ENCODE measurements at places on chromosomes 12 and 14.

- DNase-seq: no peak
Measured at GRCh38 chr12:63382930-63383329, 231.9 kb upstream of the AVPR1A start.

- DNase-seq: no peak
Measured at GRCh38 chr12:53221203-53222080, 10.6 kb downstream of the RARG start.

DNA sequence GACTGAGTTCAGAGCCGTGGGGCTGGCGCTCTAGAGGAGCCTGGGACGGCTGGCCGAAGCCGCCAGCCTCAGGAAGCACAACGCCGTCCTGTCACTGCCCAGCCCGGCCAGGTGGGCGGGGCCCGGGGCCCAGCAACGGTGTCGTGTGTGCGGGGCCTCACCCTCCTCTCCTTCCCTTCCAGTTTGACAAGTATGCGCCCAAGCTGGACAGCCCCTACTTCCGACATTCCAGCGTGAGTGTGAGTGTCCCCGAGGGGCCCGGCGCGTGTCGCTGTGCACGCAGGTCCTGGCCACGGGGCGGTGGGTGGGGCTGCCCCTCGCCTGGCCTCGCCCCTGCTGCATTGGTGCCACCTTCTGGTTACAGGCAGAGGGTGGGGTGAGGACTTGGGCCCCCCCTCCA is 38.3 kb downstream of the LRCOL1 start:
- no peak for DNase-seq

DNA sequence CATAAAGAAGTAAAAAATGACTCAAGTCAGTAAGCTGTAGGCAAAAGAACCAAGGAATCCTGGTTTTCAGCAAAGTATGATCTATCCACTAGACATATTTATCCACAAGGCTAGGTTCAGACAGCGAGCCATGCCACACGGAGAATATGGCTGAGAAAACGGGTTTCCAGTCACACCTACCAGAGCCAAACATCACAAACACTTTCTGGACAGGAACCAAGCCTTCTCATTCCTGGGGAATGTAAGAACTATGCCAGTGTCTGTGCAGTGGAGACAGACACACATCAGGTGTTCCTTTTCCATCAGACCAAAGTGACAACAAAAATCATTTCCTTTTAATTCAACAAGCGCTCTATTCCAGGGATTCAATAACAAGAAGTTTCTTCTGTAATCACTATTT is 41.1 kb downstream of the AREL1 start:
- DNase-seq: no peak

DNA sequence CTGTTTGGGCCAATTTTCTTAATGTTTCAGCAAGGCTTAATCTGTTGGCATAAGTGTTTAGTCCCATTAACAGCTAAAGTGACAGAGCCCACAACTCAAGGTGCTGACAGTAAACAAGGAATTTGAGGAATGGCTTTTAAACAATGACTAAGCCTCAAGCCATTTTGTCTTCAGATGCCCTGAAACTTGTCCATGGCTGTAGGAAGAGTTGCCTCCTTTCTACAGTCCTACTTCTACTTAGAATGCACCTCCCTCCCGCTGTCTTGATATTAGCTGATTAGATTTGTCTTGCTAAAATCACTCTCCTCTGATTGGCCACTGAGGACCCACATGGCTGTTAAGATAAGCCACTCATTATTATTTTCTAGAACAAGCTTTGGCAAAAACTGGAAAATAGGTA is 188.4 kb upstream of the OTX2 start:
- DNase-seq: no peak

DNA sequence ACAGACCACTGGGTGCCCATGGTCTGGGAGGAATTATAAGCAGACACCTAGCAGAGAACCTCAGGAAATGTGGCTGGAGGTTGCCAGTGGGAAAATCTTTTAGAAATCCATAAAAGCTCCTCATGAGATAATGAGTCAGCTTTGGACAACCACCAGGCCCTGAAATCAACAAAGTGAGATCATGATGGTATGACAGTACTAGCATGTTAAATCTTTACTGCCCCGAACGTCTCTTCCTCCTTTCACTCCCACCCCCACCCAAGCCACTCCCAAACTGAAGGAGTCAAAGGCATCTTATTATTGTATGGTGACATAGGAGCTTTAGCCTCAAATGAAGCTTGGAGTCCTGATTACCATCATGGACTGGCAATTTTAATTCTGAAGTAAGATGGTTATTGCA is 240.0 kb downstream of the DIO2 start:
- DNase-seq: peak; percentile 21

GRCh38 chr12:83161456-83161855 is 474.8 kb downstream of the TMTC2 start:
- DNase-seq: peak; percentile 2

DNA sequence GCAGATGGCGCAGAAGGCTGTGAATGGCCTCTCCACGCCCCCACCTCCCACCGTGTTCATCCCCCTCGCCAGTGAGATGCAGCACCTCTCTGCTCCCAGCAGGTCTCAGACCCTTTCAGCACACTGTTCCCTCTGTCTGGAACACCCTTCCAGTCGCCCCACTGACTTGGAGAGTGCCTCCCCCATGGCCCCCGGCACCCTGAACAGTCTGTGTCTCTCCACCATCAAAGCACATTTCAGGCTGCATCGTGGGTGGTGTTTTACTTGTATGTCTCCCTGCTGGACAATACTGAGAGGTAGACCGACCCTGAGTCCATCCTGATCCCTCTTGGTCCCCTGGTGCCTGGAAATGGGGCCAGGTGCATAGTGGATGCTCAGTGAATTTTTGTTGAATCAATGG is 34.9 kb downstream of the CACNA2D4 start:
- DNase-seq: no peak

- no peak for DNase-seq
Measured at GRCh38 chr14:64119500-64119899, 174.7 kb downstream of the ESR2 start.

DNA sequence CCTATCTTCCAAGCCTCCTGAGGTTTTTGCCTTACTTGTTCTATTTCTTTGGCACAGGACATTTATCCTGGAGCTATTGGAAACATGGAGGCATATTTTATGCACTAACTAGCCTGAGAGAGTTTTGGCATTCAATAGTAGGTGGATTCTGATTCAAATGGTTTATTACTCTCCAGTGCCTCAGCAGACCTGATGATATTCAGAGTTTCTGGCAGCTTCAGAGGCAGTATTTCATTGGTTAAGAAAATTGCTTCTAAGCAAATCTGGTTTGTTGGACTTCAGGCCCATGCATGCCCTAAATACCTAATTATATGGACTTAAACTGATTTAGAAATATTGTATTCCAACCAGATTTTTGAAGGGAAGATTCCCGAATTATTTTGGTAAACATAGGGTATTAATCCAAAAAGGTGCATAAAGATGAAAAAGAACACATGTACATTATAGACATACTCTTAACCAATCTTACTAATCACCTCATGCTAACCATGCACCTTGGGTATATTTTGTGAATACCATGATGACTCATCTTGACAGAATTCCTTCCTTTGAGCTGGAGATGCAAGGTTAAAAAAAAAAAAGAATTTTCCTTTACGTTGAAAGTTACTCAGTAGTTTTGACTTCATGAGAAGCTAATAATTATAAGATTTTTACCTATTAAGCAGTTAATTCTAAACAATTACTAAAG is 44.3 kb upstream of the KTN1 start:
- DNase-seq: no peak

DNA sequence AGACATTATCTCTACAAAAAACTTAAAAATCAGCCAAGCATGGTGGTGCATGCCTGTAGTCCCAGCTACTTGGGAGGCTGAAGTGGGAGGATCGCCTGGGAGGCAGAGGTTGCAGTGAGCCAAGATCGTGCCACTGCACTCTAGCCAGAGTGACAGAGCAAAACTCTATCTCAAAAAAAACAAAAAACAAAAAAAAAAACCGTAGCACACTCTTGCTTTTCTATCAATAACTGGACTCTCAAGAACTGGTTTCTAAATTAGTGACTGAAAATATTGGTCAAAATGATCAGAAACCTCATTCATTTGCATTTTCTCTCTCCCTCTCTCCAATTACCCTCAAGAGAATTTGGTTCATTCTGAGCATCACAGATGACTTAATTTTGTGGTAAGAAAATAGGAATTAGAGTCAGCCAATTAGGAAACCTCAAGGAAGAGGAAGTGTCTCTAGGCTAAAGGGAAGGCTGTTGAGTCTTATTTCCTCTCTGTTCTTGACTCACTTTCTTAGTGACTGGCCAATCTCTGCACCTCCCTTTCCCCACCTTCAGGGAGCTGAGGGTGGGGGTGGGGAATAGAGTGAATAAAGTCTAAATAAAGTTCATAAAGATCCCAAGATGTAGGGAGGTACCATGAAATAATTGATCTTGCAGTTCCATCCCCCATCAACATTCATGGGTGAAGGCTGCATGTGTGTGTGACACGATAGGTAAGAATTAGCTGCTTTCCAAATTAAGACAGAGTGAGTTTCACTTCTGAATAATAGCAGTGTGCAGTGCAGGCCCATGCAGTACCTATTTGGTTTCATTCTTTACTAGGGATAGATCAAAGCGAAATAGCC is 6.8 kb upstream of the PSMA6 start:
- DNase-seq: no peak

- no peak for DNase-seq
Measured at GRCh38 chr12:114955414-114956014, 271.5 kb upstream of the TBX3 start.

GRCh38 chr12:93780101-93780641 is 103.0 kb downstream of the CRADD start:
- DNase-seq: no peak

- DNase-seq: no peak
Measured at GRCh38 chr12:27226407-27226929, 17.6 kb upstream of the STK38L start.

GRCh38 chr12:116910280-116910644 is 488 bp upstream of the FBXW8 start:
- no peak for DNase-seq

DNA sequence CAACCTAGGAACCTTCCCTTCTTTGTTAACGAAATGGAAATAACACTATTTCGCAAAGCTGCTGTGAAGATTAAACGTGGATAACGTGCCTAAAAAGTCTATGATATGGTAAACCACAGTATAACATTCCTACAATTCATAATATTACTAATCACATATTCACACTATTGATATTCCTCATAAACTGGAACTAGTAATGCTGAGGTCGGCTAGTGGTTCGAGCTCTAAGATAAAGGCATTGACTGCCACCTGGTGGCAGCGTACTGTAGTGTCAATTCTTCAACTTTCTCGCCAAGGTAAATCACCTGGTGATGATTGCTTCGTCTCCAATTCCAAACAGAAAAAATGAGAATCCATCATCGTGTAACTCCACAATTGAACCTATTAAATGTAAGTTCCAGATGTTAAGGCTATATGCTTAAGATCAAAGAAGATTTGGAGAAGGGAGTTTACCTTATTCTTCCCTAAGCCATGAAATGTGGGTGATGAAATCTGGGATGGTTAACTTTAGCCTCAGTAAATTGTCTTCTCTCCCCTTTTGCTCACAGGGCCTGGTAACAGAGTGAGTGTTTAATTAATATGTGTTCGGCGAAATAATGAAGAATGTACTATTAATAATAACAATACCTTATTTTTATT is 197.5 kb upstream of the TMEM132C start:
- DNase-seq: peak; percentile 4

DNA sequence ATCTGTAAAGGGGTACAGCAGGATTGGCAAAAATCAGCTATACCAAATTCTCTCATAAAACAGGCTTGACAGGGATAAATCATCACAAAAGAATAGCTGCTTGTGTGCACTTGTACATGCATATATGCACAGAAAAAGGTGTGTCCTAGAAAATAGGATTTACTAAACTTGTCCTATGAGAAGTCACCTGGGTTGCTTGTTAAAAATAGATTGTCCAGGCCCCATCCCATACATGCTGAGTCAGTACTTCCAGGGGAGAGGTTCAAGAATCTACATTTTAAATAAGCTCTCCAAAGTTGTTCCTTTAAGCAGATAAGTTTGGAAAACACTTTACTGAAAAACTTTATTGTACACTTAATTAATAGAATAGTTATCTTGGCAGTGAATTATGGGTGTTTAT is 123.1 kb downstream of the ANO6 start:
- DNase-seq: no peak

DNA sequence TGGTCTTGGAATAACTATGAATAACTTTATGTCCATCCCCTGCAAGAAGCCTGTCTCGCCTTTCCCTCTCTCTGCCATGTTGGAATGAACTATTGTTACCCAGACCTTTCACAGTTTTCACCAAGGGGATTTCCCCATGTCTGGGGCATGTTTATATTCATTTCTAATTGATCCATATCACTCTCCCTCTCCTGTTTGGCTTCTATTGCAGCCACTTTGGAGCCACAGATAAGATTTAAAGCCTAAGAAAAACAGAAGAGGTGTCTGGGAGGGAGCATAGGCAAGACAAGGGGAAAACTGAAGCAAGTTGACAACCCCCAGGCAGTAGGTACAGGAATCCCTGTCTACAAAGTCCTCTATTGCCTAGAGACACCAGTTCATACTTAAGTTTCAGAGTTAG is 41.0 kb upstream of the FOXJ2 start:
- DNase-seq: no peak

DNA sequence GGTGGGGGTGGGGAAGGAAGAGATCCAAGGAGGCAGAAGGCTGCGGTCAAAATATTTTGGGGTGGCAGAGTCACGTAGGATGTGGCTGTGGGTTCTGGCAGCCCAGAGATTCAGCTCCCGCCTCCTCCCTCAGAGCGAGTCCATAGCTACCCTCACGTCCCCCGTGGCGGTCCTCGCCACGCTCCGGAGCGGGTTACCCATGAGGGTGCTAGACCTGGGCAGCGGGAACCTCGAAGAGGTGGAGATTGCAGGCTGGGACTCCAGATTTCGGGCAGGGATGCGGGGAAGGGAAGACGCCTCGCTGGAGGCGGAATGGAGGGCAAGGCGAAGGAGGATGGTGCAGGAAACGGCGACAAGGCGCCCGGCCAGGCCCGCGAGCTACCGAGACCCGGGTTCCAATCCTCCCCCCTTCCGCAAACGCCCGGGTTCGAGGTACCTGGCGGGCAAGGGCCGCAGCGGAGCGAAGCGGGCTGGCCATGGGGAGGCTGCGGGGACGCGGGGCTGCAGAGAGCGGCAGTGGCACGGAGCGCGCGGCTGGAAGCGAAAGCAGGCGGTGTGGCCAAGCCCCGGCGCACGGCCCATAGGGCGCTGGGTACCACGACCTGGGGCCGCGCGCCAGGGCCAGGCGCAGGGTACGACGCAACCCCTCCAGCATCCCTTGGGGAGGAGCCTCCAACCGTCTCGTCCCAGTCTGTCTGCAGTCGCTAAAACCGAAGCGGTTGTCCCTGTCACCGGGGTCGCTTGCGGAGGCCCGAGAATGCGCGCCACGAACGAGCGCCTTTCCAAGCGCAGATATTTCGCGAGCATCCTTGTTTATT is 46.2 kb downstream of the BCAT1 start:
- DNase-seq: no peak

DNA sequence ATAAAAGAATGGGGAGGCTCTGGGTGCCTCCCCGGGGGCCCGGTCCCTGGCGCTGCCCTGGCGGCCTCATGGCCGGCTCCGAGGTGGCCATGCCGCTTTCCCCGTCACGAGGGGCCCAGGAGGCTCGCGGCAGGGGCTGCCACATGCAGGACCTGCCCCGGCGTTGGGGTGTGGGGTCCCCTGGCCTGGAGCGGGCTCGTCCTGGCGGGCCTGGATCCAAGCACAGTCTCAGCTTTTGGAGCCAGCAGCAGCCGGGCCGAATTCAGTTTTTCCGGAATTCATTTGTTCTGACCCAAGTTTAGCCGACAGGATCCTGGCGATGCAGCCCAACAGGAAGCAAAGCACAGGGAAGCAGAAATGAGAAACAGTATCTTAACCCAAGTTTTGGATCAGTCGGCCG is 26.4 kb upstream of the AEBP2 start:
- DNase-seq: no peak

Data from GM04503 (cell line).